K562 (cell line): ENCODE measurements at places on chromosomes 11 and 22. TPM values are rescaled to one million over a fixed set of nuclear protein-coding genes. Genes with fewer than 3 reads are reported as not detected.

GRCh38 chr11:120079750-120080610, 57.9 kb downstream of the TRIM29 start:
- H3K4me3 ChIP-seq, result no peak overlapping the region
- H3K4me1 ChIP-seq, result no peaks in the 10 kb centered on the region
- H3K27me3 ChIP-seq, result no peaks in the 10 kb centered on the region
- no peak overlapping the region for H3K27ac ChIP-seq

DNA sequence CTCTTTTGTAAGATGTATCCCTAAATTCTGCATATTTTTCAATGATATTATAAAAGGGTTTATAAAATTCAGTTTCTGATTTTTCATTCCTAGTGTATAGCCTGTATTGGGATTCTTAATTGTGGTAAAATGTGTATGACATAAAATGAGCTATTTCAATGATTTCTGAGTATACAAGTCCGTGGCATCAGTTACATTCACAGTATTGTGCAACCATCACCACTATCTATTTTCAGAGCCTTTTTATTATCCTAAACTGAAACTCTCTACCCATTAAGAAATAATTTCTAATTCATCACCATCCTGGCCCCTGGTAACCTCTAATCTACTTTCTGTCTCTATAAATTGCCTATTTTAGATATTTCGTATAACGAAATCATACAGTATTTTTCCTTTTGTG, 39.8 kb downstream of the EIF3F start:
- no peaks in the 10 kb centered on the region; the same call in 2 of the 3 replicates for H3K4me1 ChIP-seq
- no peaks in the 10 kb centered on the region for H3K36me3 ChIP-seq
- no peak overlapping the region for H3K4me3 ChIP-seq
- peaks cover 8% of the 10 kb centered on the region; the same call in 2 of the 3 replicates for H3K27me3 ChIP-seq
- no peak for DNase-seq
- H3K27ac ChIP-seq, result no peak overlapping the region

DNA sequence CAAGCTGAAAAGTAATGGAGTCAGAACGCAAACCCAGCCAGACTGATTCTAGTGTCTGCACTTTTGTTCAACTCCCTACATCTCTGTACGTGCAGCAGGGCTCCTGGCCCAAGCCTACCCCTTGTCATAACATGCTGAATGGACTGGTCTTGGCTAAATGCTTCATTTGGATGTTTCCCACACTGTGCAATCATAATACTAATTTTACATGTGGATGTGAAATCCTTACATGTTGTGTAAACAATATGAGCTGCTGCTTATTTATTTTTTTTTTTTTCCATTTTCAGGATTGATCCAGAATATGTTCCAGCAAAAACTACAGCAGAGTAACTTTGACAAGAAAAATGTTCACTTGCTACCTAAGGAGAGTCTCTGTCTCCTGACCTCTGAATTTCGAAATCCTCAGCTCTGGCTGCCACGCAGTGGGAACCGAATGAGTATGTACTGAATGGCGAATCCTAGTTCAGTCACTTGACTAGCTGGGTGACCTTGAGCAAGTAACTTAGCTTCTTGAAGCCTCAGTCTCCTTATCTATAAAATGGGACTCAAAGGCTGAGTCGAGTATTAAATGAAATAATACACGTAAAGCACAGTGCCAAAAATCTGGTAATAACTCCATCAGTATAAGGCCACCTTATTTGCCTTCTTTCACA, 133.4 kb downstream of the EHF start:
- H3K4me3 ChIP-seq, result no peak overlapping the region
- no peaks in the 10 kb centered on the region for H3K27me3 ChIP-seq
- peaks cover 17% of the 10 kb centered on the region for H3K4me1 ChIP-seq
- DNase-seq, result no peak

GRCh38 chr11:41660585-41660984, 201.1 kb upstream of the LRRC4C start:
- no peaks in the 10 kb centered on the region for H3K27me3 ChIP-seq
- H3K27ac ChIP-seq, result no peak overlapping the region
- DNase-seq, result no peak
- H3K4me3 ChIP-seq, result no peak overlapping the region
- H3K4me1 ChIP-seq, result no peaks in the 10 kb centered on the region
- no peaks in the 10 kb centered on the region for H3K36me3 ChIP-seq

Gene FGF3
- total RNA-seq, result not detected in 2 replicates

DNA sequence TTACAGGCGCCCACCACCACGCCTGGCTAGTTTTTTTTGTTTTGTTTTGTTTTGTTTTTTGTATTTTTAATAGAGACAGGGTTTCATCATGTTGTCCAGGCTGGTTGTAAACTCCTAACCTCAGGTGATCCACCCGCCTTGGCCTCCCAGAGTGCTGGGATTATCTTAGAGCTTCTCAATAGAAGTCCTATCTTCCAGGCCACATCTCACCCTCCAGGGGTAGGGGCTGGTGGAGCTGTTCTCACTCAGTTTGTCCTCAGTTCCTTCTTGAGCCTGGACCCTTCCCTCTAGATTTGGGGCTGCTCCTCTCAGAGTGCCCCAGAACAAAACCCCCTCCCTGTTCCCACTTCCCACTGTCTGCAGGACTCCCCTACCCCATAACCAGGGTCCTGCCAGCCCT, 31.3 kb downstream of the BCR start:
- peaks cover 19% of the 10 kb centered on the region for H3K4me1 ChIP-seq
- no peak overlapping the region for H3K4me3 ChIP-seq

DNA sequence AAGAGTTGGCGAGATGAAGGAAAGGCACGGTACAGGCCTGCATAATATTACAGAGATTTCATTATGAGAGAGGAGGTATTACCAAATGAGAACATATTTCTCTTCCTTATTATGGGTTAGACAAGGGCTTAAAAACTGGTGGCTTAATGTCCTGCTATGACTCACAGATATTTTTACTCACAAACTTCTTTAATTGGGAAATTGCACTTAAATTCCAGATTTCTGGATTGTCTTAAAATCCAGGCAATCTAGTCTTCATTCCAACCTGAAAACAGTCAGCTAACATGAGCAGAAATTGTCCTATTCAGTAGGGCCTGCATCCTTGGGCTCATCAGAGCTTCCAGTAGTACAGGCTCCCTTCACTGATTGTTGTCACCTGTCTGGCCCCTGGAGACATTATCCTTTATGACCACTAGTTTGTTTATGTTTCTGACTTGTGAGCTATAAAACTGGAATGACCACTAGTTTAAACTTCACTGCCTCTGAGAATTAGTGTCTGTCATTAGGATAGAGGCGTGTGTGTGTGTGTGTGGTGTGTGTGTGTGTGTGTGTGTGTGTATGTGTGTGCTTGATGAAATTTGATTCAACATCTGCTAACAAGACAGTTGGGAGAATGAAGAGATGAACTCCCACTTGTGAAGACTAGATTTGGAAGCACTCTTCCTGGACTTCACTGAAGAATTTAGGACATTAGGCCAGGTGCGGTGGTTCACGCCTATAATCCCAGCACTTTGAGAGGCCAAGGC, 25.1 kb downstream of the DBX1 start:
- peaks cover 2% of the 10 kb centered on the region; the same call in 2 of the 3 replicates for H3K27me3 ChIP-seq
- H3K4me1 ChIP-seq, result no peaks in the 10 kb centered on the region
- no peaks in the 10 kb centered on the region for H3K36me3 ChIP-seq

Gene MAPK8IP2
- 0.29 and 0.47 TPM in 2 replicates for total RNA-seq

- DNase-seq, result no peak
- H3K27me3 ChIP-seq, result no peaks in the 10 kb centered on the region
- no peak overlapping the region for H3K27ac ChIP-seq
- H3K36me3 ChIP-seq, result no peaks in the 10 kb centered on the region
- H3K4me3 ChIP-seq, result no peak overlapping the region
Observed at GRCh38 chr11:115612046-115612730, 108.0 kb upstream of the CADM1 start.

DNA sequence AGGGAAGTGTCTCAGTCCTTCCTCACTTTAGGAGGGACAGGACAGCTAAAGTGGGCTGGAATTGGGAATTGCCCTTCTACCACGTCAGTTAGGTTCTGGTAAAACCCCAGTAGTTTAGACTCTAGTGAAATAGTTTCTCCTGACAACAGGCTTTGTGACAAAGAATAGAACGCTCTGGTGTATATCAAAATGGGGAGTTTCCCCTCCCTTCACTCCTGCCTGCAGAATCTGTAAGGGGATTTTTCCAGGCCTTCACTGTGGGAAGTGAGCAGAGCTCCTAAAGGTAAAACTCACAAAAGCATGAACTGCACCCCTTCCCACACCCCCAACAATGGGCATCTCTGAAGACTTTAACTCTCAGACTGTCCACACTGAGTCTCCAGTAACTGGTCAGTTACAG, 460.9 kb upstream of the LRRC4C start:
- H3K27ac ChIP-seq, result no peak overlapping the region
- H3K27me3 ChIP-seq, result no peaks in the 10 kb centered on the region
- H3K4me1 ChIP-seq, result no peaks in the 10 kb centered on the region
- H3K36me3 ChIP-seq, result no peaks in the 10 kb centered on the region

DNA sequence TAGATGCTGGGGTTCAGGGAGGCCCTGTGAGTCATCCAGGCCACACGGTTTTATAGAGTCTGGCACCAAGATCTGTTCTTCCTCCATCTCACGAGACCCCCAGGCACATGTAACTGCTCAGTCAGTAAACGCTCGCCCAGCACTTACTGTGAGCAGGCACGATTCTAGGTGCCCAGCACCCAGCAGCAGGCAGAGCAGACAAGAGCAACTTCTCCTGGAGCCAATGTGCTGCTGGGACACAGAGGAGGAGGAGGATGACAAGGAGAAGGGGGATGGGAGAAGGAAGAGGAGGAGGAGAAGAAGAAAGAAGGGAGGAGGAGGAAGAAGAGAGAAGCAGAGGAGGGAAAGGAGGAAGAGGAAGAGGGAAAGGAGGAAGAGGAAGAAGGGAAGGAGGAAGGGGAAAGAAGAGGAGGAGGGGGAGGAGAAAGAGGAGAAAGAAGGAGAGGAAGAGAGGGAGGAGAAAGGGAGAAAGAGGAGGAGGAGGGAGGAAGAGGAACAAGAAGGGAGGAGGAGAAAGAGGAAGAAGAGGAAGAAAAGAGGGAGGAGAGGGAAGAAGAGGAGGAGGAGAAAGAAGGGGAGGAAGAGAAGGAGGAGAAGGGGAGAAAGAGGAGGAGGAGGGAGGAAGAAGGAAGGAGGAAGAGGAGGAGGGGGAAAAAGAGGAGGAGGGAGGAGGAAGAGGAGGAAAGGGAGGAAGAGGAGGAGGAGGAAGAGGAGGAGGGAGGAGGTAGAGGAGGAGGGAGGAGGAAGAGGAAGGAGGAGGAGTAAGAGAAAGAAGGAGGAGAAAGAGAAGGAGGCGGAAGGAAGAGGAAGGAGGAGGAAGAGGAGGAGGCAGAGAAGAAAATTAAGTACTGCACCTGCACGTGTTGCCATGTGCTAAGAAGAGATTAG, 77.6 kb upstream of the RTL6 start:
- no peak overlapping the region for H3K4me3 ChIP-seq
- H3K27me3 ChIP-seq, result peaks cover 56% of the 10 kb centered on the region
- H3K27ac ChIP-seq, result no peak overlapping the region
- no peak for DNase-seq

Gene GPHA2
- total RNA-seq, result not detected in 2 replicates

Gene CHEK2
- 44.2 and 55.9 TPM in 2 replicates for total RNA-seq

Gene OR8B12
- total RNA-seq, result not detected in 2 replicates
